Renal cortical epithelial cell (primary cell): ENCODE measurements at places on chromosomes 12 and 14.

DNA sequence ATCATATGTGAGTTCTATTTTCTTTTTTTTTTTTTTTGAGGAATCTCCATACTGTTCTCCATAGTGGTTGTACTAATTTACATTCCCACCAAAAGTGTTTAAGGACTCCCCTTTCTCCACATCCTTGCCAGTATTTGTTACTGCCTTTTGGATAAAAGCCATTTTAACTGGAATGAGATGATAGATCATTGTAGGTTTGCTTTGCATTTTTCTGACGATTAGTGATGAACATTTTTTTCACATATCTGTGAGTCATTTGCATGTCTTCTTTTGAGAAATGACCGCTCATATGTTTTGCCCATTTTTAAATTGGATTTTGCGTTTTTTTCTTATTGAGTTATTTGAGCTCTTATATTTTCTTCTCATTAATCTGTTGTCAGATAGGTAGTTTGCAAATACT is 394.8 kb downstream of the LRFN5 start:
- DNase-seq: no peak

DNA sequence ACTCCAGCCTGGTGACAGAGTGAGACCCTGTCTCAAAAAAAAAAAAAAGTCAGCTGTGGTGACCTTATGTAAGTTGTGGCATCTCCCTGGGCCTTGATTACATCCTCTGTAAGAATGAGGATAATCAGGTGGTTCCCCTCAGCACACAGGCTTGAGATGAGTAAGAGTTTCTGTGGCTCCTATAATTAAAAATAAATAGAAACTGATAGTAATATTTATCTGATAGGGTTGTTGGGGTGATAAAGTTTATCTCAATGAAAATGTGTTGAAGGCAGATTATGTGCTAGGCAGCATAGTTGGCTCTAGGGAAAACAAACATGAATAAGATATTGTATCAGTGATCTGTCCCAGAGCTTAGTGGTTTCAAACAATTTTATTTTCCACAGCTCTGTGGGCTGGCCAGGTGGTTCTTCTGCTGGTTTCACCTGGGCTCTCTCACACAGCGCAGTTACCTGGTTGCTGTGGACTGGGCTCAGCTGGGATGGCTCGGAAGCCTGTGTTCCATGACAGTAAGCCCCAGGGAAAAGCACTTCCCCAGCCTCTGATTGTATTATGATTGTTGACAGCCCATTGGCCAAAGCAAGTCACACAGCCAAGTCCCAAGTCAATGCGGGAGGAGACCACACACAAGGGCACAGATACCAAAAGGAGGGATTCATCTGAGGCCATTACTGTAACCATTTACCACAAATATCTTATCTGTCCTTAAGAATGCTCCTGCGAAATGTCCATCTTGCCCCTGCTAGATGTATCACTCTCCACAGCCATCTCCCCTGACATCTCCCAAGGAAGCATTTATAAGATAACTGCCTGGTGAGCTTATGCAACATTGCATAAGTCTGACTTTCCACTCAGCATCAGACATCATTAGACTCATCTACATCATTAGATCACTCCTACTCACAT is 151.7 kb downstream of the NUAK1 start:
- DNase-seq: peak; percentile 63

DNA sequence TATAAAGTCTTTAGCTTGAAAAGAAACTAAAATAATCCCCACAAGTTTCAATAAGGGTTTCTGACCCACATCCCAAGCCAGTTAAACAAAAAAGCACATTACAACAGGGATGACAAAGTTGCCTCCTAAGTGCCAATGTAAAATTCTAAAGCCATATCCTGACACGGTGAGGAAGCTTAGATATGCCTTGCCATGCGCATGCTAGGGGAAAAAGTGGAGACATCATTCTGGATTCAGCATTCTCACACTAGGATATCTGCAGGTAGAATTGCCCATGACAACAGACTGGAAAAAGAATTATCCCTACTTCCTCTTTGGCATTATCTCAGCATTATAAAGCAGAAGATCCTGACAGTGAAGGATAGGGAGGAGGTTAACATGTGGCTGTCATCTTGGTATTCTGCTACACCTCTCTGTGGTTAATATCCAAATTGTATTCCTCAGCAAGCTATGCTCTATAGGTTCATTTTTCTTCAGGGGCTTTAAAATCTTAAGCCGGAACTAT is 4.9 kb downstream of the DUSP6 start:
- DNase-seq: no peak

DNA sequence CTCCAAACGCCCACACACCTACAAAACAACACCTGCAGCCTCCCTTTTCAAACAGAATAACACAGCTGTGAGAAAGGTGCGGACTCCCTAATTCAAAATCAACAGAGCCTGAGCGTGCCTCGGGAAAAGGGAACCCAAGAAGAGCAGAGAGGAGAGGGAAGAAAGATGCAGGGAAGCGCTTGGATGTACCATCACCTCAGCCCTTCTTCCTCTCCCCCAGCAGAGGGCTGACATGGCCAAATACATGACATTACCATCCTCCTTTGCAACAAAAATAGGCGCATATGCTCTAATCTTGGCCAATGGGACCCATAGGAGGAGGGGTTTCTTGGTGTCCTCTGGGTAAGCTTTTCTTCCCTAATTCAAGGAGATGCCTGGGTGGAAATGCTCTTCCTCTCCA is 78.0 kb downstream of the CPSF2 start:
- no peak for DNase-seq

GRCh38 chr12:30461026-30461615 is 234.5 kb downstream of the IPO8 start:
- DNase-seq: no peak

- no peak for DNase-seq
Measured at GRCh38 chr14:69882915-69883314, 3.7 kb downstream of the SMOC1 start.

DNA sequence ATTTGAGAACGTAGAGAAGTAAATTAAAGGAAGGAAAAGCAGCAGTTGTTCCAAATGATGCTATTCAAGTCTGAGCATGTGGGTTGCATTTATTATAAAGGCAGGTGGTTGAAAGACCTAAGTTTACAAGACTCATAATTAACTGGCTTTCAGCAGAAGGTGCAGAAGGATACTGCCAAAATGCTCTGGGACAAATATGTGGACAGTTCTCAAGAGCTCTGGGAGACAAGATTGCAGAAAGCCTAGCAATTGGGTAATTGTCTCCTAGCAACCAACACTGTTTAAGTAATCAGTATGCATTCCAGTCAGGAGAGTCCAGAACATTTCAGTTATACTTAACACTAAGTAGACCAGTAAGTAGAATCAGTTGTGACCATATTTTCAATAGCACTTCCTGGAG is 131.5 kb downstream of the GPR135 start:
- peak; percentile 99 for DNase-seq

DNA sequence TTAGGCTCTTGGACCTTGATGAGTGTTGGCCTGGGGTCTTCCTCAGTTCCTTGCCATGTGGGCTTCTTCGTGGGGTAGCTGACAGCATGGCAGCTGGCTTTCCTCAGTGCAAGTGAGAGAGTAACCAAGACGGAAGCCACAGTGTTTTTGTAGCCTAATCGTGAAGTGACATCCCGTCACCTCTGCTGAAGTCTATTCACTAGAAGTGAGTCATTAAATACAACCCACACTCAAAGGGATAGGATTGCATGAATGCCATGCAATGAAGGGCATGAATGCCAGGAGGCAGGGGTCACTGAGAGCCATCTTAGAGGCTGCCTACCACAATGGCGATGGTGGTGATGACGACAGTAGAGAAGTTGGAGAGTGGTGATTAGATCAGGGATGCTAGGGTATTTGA is 13.5 kb upstream of the ASIC1 start:
- DNase-seq: no peak

- peak; percentile 8 for DNase-seq
Measured at GRCh38 chr14:42299692-42300091, 693.0 kb downstream of the LRFN5 start.

DNA sequence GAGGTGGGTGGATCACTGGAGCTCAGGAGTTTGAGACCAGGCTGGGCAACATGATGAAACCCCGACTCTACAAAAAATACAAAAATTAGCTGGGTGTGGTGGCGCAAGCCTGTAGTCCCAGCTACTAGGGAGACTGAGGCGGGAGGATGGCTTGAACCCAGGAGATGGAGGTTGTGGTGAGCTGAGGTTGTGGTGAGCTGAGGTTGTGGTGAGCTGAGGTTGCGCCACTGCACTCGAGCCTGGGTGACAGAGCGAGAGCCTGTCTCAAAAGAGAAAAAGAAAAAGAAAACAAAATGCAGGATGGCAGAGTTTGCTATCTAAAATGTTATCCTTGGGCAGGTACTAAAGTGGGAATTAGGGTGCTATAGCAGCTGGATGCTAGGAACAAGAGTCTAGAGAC is 10.8 kb upstream of the GPRC5A start:
- no peak for DNase-seq

DNA sequence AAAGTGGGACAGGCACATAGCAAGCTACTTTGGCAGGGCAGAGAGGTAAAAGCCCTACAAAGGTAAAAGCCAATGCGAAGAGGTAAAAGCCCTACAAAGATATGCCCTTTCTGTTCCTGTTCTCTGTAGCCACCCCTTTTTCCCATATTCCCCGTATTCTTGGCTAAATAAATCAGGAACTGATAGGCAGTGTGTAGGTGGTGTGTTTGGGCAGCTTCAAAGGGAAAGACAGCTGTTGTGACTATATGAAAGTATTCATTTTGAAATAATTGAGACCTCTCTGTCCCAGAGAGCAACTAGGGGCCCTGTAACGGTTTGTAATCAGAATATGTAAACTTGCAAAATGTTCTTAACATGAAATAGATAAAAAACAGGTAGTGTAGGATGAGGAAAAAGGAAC is 11.3 kb upstream of the SLC41A2 start:
- no peak for DNase-seq

DNA sequence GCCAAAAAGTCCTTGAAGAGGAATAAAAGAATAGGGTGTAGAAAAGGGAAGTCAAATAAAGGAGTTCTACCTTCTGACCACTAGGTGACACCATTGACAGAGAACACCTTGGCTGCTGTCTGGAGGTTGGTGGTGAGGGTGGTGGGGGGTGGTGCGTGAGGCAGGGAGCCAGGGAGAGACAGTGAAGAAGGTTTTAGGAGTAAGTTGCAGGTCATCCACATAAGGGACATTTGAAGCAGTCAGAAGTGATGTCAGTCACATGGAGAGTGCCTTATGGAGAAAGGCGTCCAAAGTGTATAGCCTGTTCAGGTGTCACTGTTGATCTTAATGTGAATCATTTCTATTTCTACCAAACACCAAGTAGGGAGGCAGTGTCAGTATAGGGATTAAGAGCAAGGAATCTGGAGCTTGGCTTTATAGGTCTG is 279.3 kb upstream of the DDHD1 start:
- peak; percentile 51 for DNase-seq

GRCh38 chr14:67133595-67134441 is 55.4 kb upstream of the GARIN2 start:
- DNase-seq: no peak

GRCh38 chr12:92554158-92555073 is 148.4 kb upstream of the PLEKHG7 start:
- no peak for DNase-seq

DNA sequence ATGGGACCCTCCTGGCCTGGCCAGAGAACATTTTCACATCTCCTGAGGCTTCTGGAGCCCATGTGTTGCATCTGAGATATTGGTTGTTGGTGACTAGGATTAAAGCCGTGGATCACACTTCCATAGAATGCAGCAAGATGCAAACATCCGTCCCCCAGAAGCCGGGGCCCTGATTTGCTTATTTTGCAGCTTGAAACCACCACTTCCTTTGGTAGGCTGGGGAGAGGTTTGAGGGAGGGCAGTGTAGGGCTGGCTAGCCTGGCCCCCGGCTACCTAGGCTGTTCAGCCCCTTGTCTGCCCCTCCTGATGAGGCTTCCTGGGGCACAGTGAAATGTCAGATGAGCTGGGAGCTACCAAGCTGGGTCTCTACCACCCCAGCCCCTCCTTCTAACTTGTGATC is 209.7 kb upstream of the PWP1 start:
- DNase-seq: no peak

DNA sequence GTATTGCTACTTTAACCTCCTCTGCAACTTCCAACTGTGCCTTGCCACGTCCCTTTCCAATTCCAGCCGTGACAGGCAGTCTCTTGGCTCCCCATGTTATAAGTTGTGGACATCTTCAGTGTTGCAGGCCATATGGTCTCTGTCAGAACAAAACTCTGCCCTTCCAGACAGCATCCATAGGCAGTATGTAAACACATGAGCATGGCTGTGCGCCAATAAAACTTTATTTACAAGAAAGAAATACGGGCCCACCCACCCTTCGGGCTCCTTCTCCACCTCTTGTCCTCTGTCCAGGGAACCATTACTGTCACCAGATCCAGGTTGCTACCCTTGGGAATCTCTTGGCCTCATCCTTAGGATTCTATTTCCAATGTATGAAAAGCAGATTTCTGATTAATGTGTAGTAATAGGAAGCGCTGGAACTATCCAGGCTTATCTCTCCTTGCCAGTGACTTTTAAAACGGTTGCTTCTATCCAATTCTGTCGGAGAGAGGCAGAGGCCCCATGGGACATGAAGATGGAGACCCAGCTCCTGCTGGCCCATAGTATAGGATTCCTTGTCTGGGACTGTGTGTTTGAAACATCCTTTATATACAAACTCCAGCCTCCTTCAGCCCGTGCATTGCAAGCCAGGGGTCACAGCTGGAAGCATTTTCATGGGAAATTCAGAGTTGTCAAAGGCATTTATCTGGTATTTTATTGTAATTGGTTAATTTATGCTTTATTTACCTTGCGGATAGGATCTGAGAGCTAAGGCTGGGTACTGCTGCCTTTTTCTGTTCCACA is 114.4 kb downstream of the ZNF664 start:
- no peak for DNase-seq

DNA sequence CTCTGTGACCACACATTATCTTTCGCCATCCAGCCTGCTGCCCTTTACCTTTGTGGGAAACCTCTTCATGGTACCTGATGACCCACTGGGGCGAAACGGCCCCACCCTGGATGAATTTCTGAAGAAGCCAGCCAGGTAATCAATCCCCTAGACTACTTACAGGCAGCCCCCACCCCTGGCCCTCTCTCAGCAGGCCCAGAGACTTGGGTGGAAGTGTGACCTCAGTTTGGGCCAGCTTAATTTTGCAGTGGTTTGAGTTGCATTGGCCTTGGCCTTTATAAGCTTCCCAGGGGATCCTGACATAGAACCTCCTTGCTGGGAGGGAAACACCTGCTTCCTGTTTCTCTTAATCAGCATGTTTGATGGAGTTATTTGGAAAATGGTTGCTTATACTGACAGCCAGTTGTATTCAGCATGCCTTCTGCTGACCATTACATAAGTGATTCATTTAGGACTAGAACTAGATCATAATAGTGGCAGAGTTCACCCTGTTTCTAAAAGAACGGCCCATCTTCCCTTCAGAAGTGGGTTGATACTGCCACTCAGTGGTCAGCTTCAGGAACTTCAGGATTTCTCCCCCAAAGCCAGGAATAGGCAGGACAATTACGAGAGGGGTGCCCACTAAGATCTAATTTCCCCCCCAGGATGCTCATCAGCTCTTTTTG is 6.1 kb downstream of the SDR39U1 start:
- peak; percentile 69 for DNase-seq

DNA sequence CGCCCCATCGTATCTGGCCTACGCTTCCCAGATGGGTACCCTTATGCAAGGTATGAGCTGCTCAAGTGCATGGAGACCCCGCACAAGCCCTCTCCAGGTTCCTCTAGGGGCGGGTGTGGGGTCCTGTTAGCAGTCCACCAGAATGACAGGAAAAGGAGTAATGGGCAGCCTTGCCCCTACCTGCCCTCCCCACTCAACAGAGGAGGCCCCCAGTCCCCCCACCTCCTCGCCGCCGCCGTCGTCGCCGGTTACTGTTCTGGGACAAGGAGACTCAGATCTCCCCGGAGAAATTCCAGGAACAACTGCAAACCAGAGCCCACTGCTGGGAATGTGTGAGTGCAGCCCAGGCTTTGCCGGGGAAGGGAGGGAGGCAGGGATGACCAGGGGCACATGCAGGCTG is 6.0 kb downstream of the REC8 start:
- no peak for DNase-seq

- DNase-seq: no peak
Measured at GRCh38 chr12:80041071-80041470, 58.3 kb upstream of the OTOGL start.
